ENCODE measurements at places on chromosomes 5 and 9. TPM values are rescaled to one million over a fixed set of nuclear protein-coding genes. Genes with fewer than 3 reads are reported as not detected.

Gene FGD3
- 1.5 TPM for total RNA-seq

GRCh38 chr9:116137581-116137980 lies 16.0 kb upstream of the PAPPA start:
- no peak for DNase-seq

Gene BOD1
- 46.4 TPM for total RNA-seq

Gene FBXO38
- 94.8 TPM for total RNA-seq

DNA sequence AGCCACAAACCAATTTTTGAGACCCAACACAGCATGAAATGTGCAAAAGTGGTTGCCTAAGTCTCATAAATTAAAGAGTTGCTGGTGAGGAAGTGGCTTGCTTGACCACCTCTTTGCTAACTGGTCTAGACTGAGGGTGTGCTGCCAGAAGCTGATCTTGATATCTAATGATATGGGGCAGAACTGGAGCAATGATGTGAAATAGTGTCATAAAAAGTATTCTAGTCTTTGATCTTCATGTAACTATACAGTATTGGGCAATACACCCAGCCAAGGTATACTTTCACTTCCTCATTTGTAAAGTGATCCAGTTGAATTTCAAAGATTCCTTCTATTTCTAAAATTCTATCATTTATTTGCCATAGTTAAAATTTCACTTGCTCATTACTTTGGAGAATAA lies 5.9 kb upstream of the YTHDC2 start:
- DNase-seq = no peak

Gene STK32A
- total RNA-seq = 37.9 TPM

GRCh38 chr9:124297551-124297901 lies 39.8 kb downstream of the NEK6 start:
- no peak for DNase-seq

GRCh38 chr5:6287176-6287575 lies 91.2 kb downstream of the MED10 start:
- no peak for DNase-seq

GRCh38 chr9:2178034-2178734 lies 163.0 kb downstream of the SMARCA2 start:
- DNase-seq = no peak

- DNase-seq = no peak
These were observed 177.6 kb downstream of the DEPDC1B start for GRCh38 chr5:60522292-60522905.

- no peak for DNase-seq
These were observed 23.2 kb downstream of the PSAT1 start for GRCh38 chr9:78320030-78320693.

Gene EMB
- 7.9 TPM for total RNA-seq

DNA sequence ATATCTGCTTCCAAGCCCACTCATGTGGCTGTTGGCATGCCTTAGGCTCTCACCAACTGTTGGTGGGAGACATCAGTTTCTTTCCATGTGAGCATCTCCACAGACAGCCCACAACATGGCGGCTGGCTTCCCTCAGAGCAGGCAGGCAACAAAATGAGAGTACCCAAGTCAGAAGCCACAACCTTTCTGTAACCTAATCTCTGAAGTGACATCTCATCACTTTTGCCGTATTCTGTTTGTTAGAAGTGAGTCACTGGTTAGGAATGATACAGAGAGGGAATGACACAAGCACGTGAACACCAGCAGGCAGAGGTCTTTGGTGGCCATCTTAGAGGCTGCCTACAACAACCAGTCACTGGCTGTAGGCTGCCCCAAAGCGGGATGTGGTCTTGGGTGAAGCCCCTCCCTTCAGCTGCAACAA lies 88.6 kb upstream of the RASGRF2 start:
- no peak for DNase-seq

GRCh38 chr9:35294066-35294465 lies 132.3 kb downstream of the UNC13B start:
- DNase-seq = no peak

Gene CCL27
- total RNA-seq = not detected

Gene GDA
- total RNA-seq = 0.91 TPM

All from cerebellum (tissue), 4 donors.